ENCODE measurements at places on chromosomes 7 and 10.

- DNase-seq: no peak
Measured at GRCh38 chr10:122301811-122302115, 30.7 kb downstream of the BTBD16 start.

GRCh38 chr10:79411546-79412495 lies 33.6 kb downstream of the ZCCHC24 start:
- no peak for DNase-seq

- no peak for DNase-seq
Measured at GRCh38 chr7:90988516-90988915, 275.7 kb upstream of the FZD1 start.

- DNase-seq: no peak
Measured at GRCh38 chr10:100025576-100025975, 15.8 kb upstream of the DNMBP start.

GRCh38 chr7:81873559-81873958 lies 103.7 kb upstream of the HGF start:
- no peak for DNase-seq

GRCh38 chr7:126472825-126473224 lies 779.9 kb downstream of the GRM8 start:
- DNase-seq: no peak

- no peak for DNase-seq
Measured at GRCh38 chr7:142626420-142627035, 122.7 kb upstream of the PRSS1 start.

- no peak for DNase-seq
Measured at GRCh38 chr7:152148706-152149105, 123.2 kb downstream of the GALNT11 start.

DNA sequence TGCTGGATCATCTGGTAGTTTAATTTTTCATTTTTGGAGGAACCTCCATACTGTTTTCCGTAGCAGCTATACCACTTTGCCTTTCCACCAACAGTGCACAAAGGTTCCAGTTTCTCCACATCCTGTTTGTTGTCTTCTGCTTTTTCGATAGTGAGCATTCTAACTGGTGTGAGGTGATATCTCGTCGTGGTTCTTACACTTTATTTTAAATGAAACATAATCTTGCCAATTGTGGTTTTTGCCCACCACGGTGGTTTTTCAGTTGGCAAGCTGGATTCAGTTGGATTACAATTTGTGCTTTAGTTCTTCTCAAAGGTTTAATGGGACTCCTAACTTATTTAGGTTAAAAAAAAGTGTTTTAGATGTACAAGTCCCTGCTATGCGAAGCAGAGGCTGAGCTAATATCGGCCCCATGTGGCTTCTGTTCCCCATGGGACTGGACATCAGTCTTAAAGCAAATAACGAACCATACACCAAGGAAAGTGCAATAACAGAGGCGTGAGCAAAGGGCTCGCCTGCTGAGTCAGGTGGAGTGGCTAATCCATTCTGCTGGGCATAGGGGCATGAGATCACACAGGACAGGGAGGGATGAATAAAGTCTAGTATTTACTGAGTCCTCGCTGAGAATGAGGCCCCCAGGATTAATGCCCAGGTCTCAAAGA lies 153.6 kb downstream of the AOAH start:
- DNase-seq: no peak

- DNase-seq: no peak
Measured at GRCh38 chr7:40659231-40659630, 524.4 kb downstream of the SUGCT start.

DNA sequence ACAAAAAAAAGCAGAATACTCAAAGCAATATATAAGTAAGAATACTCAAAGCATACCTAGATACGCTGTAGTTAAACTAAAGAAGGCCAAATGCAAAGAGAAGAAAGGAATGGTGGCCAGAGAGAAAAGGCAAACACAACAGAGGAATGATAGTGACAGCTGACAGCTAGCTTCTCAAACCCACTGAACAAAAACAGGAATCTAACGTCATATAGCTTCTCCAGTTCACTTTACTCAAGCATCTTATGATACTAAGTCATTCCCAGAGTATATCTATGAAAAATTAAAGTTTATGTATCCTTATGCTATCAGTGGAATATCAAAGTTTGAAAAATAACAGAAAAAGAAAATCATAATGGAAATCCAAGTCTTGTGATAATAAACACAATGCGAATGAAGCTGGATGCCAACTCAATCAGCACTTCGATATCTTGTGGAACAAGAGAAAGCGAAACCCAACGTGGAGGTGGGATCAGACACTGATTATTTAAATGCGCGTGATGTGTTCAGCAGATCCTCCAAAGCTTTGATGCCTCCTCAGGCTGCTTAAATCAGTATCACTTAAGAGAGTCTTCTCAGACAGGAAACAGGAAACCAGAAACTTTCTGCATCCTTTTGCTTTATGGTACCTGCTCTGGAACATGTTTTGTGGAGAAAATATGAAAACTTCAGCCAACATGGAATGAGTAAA lies 102.8 kb downstream of the PIP4K2A start:
- no peak for DNase-seq

GRCh38 chr10:114810926-114811325 lies 10.7 kb upstream of the FHIP2A start:
- no peak for DNase-seq

- DNase-seq: no peak
Measured at GRCh38 chr7:92691578-92691977, 101.4 kb upstream of the FAM133B start.

DNA sequence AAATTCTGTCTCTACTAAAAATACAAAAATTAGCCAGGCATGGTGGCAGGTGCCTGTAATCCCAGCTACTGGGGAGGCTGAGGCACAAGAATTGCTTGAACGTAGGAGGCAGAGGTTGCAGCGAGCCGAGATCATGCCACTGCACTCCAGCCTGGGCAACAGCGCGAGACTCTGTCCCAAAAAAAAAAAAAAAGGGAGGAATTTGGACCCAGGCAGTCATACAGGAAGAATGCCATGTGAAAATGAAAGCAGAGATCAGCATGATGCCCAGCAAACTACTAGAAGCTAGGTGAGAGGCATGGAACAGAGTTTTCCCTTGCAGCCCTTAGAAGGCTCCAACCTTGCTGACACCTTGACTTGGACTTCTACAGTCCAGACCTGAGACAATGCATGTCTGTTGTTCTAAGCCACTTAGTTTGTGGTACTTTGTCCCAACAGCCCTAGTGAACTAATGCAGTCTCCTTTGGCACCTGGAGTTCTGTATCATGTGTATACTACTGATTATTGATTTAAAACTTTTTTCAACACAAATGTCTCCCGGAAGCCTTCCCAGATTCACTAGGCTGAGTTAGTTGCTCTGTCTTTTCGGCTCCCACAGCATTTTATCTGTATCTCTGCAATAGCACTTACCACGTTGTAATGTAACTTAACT lies 10.2 kb upstream of the BAG3 start:
- no peak for DNase-seq

DNA sequence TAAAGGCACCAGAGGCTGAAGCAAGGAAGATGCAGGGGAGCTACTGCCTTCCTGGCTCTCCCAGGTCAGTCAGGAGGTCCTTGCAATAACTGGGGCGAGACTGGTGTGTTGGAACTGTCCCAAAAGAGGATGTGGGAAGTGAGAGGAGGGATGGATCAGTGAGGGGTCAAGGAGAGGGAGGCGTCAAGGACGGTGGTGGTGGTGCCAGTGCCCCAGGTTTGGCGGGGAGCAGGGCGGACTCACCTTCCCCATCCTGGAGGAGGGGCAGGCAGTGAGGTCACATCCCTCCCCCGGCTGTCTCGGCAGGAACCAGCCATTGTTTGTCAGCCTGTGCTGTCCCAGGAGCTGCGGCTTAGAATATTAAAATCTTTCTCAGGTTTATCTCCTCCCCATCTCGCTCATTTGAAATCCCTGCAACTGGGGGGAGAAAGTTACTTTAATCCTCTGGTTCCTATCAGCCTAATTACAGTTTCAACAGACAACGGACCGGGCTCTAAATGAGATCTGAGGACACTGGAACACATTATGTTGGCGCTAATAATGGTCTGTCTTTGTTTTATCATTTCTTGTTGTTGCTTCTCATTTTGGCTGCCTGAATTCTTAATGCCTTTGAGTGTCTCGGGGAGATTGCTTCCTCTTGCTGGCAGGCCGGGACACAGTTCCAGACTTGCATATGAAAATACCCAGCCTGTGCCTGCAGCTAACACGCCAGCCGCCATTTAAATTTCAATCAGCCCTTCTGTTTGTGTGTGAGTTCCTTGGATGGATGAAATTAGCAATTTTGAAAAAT lies 387.5 kb downstream of the RPS24 start:
- DNase-seq: no peak

DNA sequence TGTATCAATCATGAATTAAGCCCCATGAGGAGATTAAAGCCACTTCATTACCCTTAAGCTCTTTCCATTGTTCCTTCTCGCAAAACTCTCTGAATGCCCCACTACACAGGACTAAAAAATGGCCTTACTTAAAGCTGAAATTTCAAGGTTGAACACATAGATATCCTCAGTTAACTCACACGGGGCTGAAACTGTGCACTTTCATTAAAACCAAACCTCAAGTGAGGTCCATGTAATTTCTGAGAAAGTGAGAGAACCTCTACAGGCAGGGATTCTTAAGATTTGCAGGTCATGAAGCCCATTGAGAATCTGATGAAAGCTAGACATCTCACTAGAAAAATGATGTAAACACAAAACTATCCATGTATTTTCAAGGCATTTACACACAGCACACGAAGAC lies 15.9 kb downstream of the DENND11 start:
- DNase-seq: no peak

- DNase-seq: no peak
Measured at GRCh38 chr10:74373059-74373458, 222.0 kb downstream of the ADK start.

DNA sequence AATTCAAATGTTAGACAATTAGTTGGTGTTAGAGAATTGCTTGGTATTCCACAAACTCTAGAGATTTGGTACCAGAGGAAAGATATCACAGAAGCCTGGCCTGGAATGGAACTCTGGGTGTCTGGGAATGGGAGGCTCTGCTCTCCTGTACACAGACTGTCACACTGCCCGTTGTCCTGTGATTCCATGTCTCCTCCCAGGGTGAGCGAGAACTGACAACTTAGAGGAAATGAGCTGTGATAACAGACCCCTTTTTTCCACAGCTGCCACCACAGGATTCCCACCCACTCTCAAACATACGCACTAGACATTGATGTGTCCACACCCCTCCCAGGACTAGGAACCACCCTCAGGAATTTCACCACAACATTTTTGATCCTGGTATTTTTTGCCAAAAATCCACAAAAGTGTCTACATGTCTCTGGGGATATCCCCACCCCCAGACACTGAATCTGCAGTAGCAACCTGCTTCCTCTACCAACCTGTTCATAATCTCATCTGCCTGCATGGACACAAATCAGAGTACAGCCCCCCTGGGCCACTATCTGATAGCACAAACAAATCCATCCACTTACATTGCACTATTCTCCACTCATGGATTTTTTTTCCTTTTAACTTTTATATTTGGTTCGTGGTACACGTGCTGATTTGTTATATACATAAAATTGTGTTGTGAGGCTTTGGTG lies 4.7 kb downstream of the ZNF273 start:
- no peak for DNase-seq

GRCh38 chr7:73700581-73701134 lies 17.3 kb downstream of the BUD23 start:
- DNase-seq: no peak

DNA sequence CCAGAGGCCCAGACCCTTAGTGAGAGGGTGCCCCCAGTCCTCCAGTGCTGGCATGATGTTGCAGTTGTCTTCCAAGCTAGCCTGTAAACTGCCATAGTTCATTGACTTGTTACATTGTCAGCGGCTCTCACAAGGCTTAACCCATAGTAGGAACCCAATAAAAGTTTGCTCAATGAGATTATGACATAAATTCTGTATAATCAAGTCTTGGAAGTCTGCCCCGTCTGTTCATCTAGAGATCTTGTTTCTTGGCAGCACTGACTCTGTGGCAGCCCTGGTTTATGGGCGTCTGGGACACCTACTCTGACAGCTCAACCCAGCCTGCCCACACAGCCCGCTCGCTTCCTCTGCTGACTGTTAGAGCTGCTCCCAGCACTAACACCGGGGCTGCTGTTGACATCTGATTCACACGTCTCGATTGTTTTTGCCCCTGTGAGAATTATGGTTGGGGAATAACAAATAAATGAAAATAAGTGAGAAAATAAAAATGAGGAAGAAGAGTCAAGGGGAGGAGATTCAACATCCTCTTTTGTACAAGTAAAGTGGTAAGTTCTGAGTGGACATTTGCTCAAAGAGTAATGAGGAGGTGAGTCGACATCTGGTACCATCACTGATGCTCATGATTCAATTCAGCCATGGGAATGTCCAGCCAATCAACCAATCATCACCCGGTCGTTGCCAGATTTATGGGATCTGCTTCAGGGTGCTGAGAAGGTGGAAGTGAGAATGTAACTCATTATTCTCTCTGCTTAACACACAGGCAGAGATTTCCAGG lies 160.8 kb downstream of the SPAG6 start:
- DNase-seq: no peak

- no peak for DNase-seq
Measured at GRCh38 chr7:2775785-2776184, 68.3 kb downstream of the GNA12 start.

- no peak for DNase-seq
Measured at GRCh38 chr7:151137791-151138152, 29.7 kb downstream of the GBX1 start.

DNA sequence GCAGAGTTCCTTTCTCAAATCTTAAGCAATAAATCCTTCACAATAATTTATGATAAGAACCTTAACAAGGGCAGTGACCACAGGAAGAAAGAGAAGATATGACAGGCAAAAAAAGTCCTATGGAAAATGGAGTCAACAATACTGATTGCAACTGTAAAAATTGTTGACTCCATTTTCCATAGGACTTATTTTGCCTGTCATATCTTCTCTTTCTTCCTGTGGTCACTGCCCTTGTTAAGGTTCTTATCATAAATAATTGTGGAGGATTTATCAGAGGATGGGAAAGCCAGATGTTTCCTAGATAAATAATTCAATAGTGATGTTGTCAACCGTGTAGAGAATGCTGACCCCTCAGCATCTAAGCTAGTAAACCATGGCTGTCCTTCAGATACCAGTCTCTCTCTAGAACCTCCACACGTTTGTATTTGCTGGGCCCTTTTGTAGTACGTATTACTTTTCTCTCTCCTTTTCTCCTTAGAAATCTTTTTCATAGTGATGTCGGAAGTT lies 172.6 kb upstream of the BET1 start:
- no peak for DNase-seq

GRCh38 chr7:87370660-87371180 lies 25.3 kb downstream of the CROT start:
- no peak for DNase-seq
